ENCODE measurements at places on chromosomes 16 and 17.

DNA sequence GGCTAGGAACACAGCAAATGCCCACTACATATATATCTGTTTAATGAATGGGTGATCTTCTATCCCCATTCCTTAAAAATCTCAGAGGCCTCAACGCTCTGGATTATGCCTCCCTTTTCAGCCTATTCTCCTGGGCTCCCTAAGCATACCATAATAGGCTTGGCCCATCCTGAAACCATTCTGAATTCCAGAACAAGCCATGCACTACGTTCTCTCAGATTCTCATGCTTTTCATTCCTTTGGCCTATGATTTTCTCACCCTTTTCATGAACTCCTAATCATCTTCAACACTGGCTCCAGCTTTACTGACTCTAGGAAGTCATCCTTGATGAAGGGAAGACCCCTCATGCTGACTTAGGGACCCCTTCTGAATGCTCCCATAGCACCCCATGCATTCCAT lies 71.1 kb downstream of the RPGRIP1L start:
- no peak for DNase-seq

DNA sequence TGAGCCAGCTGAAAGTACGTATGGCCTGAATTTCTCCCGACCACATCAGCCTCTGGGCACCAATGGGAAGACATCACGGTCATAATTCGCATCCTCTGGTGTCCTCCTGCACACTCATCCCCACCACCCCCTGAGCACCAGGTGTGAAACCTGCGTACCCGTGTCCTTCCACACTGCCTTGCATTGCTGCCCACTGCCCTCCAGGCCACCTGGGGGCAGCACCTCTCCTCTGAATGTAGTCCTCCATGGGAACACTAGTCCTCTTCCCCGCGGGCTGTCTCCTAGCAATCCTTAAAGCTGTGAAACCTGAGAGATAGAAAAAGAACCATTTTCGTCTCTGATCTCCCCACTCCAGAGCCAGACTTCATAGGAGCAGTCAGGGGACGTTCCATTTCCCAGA lies 125.5 kb downstream of the ZNF18 start:
- DNase-seq: no peak

GRCh38 chr16:19885451-19886072 lies 914 bp upstream of the GPRC5B start:
- DNase-seq: no peak

GRCh38 chr17:18314059-18314730 lies 599 bp downstream of the TOP3A start:
- DNase-seq: no peak

GRCh38 chr16:10870137-10870776 lies 6.7 kb upstream of the CIITA start:
- no peak for DNase-seq

GRCh38 chr17:81890447-81891302 lies 711 bp downstream of the ALYREF start:
- no peak for DNase-seq

- DNase-seq: no peak
Measured at GRCh38 chr17:47973541-47973940, 2.6 kb downstream of the CDK5RAP3 start.

GRCh38 chr17:50169121-50169764 lies 3.4 kb downstream of the SGCA start:
- no peak for DNase-seq

GRCh38 chr17:76104896-76105231 lies 1.3 kb upstream of the EXOC7 start:
- DNase-seq: no peak

GRCh38 chr17:17730250-17730935 lies 49.1 kb downstream of the RAI1 start:
- no peak for DNase-seq

DNA sequence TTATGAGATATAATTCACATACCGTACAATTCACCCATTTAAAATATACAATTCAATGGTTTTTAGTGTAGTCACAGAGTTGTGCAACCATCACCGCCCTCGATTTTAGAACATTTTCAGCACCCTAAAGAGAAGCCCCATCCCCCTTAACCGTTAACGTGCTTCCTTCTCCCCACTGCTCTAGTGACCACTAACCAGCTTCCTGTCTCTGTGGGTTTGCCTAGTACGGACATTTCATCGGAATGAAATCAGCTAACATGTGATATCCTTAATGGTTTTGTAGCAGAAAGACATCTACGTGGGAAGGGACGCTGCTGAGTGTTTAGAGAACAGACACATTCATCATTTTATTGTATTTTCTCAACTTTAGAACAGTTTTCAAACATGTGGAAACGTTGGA lies 80.8 kb upstream of the HSBP1 start:
- no peak for DNase-seq

Measured in HFF-Myc (cell line).